ENCODE measurements at places on chromosomes 12 and 14. TPM values are rescaled to one million over a fixed set of nuclear protein-coding genes. Genes with fewer than 3 reads are reported as not detected.

Gene SNW1
- 91.6 TPM for polyA plus RNA-seq

Gene TCTN1
- polyA plus RNA-seq = 105 TPM

Gene DICER1
- polyA plus RNA-seq = 63.0 TPM

GRCh38 chr12:67161322-67161918 is 107.7 kb upstream of the CAND1 start:
- DNase-seq = no peak

DNA sequence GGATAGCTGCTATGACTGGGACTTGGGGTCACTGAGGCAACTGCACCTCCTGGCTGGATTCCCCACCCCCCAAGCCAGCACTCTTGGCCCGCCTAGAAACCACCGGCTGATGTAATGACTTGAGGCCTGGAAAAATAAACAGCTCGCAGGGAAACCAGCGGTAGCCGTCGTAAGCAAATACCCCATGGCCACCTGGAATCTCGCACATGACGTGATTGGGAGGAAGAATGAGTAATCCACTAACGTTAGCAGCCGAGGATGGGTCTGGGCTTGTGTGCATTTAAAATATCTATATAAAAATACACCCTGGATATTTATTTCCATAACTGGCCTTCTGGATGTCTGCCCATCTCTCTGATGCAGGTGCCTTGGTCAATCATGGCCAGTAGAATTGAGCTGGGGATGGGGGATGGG is 120.1 kb downstream of the SMOC1 start:
- no peak for DNase-seq

DNA sequence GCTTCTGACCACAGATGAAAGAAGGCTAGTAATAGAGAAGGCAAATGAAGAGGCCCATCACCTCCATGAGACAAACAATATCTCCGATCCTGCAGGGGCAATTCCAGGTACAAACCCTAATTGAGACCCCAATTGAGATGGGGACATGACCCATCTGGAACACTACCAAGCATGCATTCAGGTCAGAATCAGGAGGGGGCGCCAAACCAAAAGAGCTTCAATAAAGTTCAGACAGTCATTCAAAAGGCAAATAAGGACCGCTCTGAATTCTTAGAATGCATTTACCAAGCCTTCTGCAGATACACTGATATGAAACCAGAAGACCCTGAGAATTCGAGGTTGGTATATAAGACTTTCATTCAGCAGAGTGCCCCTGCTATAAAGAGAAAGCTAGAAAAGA is 10.2 kb upstream of the EDDM3B start:
- DNase-seq = no peak

- no peak for DNase-seq
These were observed 457.7 kb upstream of the SYT1 start for GRCh38 chr12:78406828-78407227.

Measured in left renal pelvis (tissue), 4 donors.